ENCODE measurements at places on chromosomes 4 and X.

DNA sequence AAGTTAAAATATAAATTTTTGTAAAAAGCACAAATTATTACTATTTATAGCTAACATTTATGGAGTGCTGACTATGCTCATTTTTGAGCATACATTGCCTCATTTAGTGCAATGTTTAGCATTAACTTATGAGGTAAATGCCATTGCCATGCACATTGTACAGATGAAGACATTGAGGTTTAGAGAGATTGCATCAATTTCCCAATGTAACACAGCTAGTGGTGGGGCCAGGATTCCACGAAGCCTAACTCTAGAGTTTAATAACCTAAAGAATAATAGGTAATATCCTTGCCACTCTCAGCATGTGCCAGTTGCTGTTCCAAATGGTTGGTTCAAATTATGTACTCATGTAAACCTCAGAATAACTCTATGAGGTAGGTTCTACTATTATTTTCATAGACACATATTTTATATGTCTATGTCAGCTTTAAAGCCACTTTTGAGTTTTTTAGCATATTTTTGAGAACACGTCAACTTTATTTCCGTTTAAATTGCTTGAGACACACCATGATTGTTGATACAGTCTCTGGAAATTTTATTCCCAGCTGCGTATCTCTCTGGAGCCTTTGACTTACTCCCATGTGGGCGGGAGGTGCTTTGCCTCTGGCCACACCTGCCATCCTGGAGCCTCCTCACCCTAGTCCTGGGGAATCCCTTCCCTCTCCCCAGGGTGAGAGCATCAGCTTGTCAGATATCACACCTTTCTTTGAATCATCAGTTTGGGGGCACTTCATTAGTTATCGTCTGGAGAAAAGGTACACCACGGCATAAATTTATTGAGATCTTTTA, 10.8 kb upstream of the ADH1A start:
- DNase-seq: no peak

GRCh38 chr4:177607111-177607573, 164.9 kb upstream of the AGA start:
- DNase-seq: no peak

GRCh38 chr4:83115656-83116285, 1.2 kb upstream of the PLAC8 start:
- no peak for DNase-seq

DNA sequence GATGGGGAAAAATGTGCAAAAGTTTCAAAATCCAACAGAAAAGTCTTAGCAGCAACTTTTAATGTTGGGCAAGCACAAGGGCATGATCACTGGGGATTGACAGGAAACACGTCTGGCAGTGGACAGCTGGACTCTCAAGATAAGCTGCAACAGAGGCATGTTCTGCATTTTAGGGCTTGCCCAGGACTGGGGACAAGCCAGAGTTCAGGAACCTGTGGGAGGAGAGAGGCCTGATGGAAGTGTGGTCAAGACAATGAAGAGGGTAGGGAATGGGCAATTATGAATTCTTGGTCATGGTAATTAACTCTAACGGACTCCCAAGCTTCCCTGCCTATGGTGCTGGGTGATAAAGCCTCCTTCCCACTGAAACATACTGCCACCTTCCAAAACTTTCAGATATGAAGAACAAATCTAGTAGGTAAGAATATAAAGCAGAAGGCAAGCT, 48.4 kb downstream of the ANXA3 start:
- DNase-seq: no peak

GRCh38 chr4:7002336-7002735, 40.8 kb upstream of the TADA2B start:
- DNase-seq: no peak

DNA sequence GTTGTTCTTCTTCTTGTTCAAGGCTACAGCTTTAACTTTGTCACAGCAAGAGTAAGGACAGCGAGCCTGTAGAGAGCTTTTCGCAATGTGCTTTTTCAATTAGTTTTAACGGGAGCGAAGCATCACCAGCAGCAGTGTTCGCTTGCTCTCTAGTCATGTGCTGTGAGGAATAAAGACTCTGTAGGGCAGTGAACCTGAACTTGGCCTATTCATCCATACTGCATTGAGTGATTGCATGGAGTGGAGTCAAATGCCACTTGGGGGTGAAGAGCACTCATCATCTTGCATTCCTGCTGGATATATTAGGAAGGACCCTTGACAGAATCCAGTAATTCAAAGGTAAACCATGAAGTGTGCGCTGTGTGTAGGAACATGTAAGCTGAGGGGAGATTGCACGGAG, 240.0 kb downstream of the FRMPD4 start:
- no peak for DNase-seq

DNA sequence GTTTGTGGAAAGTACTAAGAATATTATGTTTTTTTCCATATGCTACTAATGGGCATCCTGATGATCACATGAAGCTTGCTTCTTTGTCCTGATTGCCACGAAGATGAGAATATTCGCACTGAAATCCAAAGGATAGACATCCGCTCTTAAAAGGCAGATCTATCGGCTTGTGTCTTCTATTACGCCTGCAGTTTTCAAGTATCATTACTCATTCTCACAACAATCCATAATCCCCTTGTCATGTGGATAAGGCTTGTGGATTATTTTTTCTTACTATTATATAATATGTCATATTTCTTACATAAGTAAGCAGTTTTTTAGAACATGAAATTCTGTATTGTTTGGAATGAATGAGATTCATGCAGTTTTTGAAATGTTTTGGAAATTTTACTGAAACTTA, 62.8 kb downstream of the KCNIP4 start:
- DNase-seq: no peak

GRCh38 chr4:14035076-14035475, 407.6 kb upstream of the BOD1L1 start:
- DNase-seq: no peak

DNA sequence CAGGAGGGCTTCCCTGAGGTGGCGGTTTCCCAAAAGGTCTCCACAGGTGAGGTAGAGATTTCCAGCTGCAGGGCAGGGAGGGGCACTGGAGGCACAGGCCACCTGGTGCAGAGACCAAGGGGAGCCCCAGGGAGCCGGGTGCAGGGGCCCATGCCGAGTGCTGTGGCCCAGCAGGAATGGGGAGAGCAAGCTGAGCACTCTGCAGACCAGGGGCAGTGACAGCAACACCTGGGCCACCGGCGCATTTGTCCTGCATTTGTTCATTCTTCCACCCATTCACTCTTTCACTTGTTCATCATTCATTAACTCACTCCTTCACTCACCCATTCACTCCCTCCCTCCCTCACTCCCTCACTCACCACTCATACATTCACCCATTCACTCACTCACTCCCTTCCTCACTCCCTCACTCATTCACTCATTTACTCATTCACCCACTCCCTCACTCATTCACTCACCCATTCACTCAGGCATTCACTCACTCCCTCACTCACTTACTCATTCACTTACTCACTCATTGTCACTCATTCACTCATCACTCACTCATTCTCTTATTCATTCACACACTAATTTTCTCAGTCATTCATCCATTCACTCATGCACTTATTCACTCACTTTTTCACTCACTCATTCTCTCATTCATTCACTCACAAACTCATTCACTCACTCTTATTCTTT, 16.3 kb downstream of the CPZ start:
- DNase-seq: no peak

- DNase-seq: no peak
Observed at GRCh38 chr4:1418494-1419285, 12.4 kb upstream of the NKX1-1 start.

- no peak for DNase-seq
Observed at GRCh38 chr4:125515016-125515415, 200.3 kb downstream of the FAT4 start.

DNA sequence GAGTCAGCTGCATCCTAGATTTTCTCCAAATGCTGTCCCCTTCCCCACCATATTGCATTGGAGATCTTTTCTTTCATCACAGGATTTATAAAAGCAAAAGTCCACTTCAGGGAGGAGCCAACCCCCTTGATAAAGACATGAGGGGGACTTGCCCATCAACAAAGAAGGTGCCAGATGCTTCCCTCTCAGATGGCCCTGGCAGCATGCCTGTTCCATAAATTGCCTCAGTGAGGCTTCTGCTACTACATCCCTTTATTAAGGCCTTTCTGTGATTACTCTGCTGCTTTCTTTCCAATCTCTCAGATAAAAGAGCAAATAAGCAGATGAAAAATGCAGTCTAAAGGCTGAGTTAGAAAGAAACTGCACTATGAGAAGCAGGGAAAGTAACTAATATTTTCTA, 511.6 kb downstream of the PACRGL start:
- DNase-seq: no peak

- no peak for DNase-seq
Observed at GRCh38 chr4:8096690-8097061, 61.9 kb downstream of the ABLIM2 start.

DNA sequence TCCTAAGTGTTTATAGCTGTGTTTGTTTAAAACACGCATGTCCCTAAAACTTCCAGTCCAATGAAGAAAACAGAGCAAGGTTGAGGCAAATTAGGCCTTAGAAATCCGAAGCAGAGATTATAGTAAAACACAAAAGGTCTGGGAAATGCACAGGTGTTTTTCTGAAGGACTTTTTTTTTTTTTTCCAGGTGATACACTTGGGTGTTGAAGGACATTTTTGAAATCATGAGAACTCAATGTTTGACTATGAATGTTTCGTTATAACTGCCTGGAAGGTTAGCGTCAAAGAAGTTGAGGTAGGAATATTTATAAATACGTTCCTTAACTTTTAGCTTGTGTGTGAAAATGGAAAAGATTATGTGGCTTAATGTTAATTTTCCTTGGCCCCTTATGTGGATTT, 45.5 kb downstream of the FHIP1A start:
- no peak for DNase-seq

- DNase-seq: no peak
Observed at GRCh38 chr4:76950956-76951671, 1.6 kb downstream of the SEPTIN11 start.

DNA sequence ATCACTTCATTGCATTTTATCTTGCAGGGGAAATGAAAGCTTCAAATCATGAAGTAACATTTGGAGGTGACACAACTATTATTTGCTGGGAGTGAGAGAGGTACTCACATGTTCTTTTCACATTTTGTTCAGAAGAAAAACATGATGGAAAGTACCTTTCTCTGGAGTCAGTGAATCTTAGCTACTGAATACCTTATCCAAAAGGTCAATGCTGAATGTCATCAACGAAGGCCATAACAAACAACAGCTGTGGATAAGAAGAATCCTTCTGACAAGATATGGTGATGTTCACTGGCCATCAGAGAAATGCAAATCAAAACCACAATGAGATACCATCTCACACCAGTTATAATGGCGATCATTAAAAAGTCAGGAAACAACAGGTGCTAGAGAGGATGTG, 36.5 kb upstream of the NUDT10 start:
- DNase-seq: no peak

- DNase-seq: no peak
Observed at GRCh38 chrX:18855919-18856644, 127.8 kb downstream of the PHKA2 start.

GRCh38 chr4:70948665-70949260, 44.7 kb upstream of the DCK start:
- DNase-seq: no peak

DNA sequence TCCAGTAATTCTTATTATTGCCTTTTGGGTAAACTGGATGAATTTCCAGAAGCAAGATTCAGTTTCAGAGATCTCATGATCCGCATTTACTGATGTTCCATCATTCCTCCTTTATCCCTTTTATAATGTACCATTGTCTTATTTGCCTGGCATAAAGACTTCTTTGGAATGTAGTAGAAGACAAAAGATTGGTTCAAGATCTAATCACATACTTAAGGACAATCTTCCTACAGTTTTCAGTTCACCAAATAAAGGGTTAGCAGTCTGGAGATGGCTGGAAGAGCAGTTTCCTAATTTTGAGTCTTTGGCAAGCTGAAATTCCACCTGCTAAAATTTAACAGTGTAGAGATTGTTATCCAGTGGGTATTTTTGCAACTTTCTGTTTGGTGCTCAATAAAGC, 30.9 kb upstream of the HAND2 start:
- DNase-seq: no peak

DNA sequence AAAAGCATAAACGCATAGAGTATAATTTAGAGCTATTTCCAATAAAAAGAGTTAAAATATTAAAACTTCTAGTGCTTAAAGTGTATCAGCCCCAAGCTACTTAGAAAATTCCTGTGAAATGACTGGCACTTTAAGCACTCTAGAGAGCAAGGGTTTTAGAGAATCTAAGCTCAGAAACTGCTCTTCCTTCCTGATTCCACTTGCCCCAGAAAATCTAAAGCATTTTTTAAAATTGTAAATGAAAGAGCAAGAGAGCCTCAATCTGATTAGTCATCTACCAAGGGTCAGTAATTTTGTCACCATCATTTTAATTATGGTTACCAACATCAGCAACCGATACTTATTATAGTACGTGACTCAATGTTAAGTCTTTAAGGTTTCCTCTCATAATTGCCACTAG, 25.0 kb downstream of the CTPS2 start:
- DNase-seq: no peak

- DNase-seq: no peak
Observed at GRCh38 chr4:4714331-4714730, 145.1 kb upstream of the MSX1 start.

DNA sequence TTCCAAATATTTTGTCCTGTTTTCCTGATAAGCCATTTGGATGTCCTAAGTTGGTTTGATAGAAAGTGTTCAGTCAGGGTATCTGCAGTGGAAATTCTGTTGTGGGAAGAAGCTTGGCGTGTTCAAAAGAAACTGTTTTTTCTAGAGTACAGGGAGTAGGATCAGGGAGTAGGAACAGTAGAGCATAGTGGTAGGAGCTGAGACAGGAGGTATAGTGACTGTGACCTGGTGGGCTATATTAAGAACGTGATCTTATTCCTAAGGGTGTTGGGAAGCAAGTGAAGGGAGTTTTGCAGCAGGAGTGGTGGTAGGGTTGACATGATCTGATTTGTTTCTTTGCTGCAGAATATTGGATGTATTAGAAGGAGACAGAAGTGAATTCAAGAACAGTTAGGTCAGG, 348.2 kb downstream of the BMPR1B start:
- no peak for DNase-seq

DNA sequence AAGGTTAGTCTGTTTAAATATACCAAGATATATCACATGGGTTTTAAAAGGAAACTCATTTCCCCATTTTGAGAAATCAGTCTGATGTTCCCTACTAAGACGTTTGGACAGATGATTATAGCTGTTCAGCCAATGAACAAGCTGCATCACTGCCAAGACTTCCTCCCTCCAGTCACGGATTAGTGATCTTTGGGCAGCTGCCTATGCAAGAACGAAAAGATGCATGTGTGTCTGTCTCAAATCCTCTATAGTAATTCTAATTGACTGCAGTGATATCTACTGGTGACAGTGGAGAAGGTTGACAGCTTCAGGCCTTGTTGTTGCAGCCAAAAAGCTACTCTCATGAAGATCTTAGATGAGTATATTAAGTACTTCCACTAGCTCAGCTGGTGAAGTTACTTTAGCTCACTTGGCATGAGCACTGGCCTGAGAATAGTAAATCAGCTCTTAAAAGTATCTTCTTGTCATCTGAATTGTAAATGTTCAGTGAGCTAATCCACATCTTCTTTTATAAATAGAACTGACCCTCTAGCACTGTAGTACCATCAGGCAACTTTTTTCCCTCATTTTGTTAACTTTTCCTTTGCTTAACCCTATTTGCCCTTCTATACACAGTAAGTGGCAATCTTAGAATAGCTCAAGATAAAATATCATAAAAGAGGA, 134.5 kb upstream of the PCDH10 start:
- DNase-seq: no peak
